Natural killer cell treated with Interleukin-12 subunit alpha and Interleukin-12 subunit beta and Interleukin-15 and Interleukin-18, amount 100 ng/mL, for 72 hours (primary cell): ENCODE measurements at places on chromosomes 16 and 17.

DNA sequence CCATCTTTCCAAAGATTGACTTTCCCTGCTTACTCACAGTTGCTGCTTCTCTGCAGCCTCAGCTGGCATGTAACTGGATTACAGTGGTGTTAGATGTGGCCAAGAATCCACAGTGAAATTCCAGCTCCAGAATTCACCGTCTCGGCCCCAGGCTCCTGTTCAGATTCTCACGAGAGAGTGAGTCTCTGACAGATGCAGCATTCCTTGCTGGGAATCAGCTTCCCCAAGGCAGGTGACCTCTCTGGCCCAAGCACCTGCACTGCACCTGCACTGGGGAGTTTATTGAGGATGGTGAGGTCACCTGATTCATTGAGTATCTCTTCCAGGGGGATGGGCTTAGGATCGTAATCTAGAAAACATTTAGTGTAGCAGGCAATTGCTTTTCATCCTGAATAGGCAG is 600.5 kb upstream of the RBFOX1 start:
- no peak for DNase-seq

- DNase-seq: no peak
These were observed 72.9 kb downstream of the CYTH1 start for GRCh38 chr17:78709119-78709681.

GRCh38 chr16:72785886-72786285 is 262.0 kb downstream of the ZFHX3 start:
- no peak for DNase-seq

GRCh38 chr16:58120234-58120633 is 8.9 kb downstream of the CFAP20 start:
- no peak for DNase-seq

DNA sequence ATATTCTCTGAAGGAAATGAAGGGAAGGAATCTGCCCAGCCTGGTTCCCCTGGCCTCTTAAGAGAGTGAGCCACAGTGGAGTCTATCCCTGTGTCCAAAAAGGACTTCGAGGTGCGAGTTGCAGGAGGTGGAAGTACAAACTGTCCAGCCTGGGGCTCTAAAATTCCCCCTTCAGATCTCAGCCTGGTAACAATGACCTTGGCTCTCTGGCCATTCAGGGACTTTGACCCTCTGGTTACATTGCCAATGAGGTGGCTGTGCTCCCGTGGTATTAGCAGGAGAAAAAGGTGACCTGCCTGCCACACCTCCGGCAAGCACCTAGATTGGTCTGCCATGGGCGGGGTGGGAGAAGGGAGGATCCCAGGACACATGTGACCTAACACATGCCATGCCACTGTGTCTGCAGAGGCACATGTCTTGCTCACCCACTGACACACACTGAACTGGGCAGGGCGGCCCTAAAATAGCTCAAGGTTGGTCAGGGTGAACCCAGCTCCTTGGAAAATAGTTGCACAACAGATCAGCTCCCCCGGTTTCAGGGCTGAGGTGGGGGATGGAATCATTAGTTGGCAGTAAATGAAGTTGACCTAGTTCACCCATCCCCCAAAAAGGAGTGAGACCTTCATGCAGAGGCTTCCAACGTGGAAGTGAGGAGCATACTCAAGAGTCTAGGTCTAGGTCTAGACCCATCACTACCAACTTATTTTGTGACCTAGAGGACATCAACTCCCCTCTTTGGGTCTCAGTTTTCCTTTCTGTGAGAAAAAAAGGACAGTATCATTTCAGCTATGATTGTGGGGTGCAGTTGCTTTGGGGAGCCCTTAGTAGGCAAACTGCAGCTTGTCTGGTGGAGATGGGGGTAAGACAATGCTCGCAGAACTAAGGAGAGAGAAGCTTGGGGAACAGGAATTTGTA is 2.2 kb downstream of the NR1D1 start:
- no peak for DNase-seq
